Frontal cortex (tissue), 4 donors: ENCODE measurements at places on chromosomes 5 and 9. TPM values are rescaled to one million over a fixed set of nuclear protein-coding genes. Genes with fewer than 3 reads are reported as not detected.

DNA sequence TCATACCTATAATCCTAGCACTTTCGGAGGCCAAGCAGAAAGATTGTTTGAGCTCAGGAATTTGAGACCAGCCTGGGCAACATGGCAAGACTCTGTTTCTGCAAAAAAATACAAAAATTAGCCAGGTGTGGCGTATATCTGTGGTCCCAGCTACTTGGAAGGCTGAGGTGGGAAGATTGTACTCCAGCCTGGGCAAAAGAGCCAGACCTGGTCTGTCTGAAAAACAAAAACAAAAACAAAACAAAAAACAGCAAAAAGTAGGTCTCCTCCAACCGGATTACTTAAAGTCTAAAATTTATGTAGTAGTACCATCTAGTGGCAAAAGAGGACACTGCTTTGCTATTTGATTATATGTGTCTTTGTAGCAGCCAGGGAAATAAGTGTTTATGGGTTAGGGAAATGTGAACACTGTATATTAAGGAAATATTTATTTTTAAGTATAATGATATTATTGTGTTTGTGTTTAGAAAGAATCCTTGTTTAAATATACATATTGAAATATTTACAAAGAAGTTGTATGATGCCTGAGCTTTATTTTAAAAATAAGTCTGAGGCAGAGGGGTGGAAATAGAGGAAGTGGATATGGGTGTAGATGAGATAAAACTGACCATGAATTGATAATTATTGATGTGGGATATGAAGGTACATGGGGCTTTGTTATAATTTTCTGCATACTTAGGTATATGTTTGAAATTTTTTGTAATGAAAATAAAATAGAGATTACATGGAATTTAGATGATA is 20.0 kb downstream of the APC start:
- no peak for DNase-seq

The INSL4 gene
- not detected for total RNA-seq

DNA sequence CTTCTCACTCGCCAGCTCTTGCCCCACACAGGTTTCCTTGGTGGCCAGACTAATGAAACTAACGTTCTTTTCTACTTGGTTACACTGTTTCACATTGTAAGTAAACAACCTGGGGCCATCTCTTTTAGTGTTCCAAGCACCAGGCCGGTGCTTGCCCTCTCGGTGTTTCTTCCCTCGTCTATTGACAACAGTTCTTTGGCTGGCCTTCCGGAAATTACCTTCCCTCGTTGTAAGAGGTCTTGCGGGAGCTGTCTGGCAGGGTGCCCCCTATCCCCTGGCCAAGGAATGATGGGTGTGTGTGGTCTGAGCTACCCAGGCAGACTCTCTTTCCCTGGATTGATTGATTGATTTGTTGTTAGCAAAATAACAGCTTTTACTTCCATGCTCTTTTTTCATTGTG is 918 bp upstream of the MYMK start:
- DNase-seq, result no peak

- no peak for DNase-seq
Measured at GRCh38 chr5:31173614-31174013, 19.9 kb upstream of the CDH6 start.

- no peak for DNase-seq
Measured at GRCh38 chr9:14288433-14288832, 25.5 kb downstream of the NFIB start.

The RFESD gene
- 1.2 TPM for total RNA-seq

GRCh38 chr5:139422307-139422893 is 16.9 kb downstream of the DNAJC18 start:
- DNase-seq, result no peak
